ENCODE measurements at places on chromosomes 12 and 14. TPM values are rescaled to one million over a fixed set of nuclear protein-coding genes. Genes with fewer than 3 reads are reported as not detected.

DNA sequence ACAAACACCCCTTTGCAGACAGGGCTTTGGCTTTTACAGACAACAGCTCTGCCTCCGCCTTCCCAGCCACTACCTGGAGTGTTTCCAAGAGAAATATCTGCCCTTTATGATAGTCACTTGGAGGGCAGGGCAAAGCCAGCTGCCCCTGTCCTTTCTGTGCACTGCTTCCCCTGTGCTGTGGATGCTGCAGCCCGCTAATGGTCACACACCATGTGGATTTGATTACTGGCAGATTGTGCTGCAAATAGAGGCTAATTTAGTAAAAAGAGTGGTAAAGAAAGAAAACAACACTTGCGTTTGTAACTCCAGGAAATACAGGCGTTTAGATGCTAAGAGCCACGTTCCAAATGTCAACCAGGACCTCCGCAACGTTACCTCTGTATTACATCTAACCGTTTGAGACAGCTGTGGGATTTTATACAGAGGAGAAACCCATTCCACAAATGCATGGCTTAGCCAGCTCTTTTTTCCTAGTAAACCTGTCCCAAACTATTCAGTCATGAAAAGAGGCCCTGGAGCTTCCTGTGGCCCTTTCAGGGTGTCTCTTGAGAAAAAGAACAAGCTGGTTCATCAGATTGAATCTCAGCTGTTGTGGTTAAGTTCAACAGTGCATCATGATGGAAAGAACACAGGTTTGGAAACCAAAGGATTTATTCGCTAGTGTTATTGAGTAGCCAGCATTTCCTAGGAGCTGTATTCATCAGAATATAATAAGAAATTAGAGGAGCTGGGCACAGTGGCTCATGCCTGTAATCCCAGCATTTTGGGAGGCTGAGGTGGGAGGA lies 30.1 kb upstream of the PWP1 start:
- DNase-seq = no peak
- H3K36me3 ChIP-seq = no peaks in the 10 kb centered on the region
- no peak overlapping the region for H3K4me3 ChIP-seq

CLEC2A gene
- total RNA-seq = not detected

- H3K27ac ChIP-seq = peak overlapping the region; percentile 89
- peak; percentile 61 for DNase-seq
- H3K27me3 ChIP-seq = no peaks in the 10 kb centered on the region
- peaks cover 37% of the 10 kb centered on the region for H3K4me1 ChIP-seq
These were observed 55.9 kb upstream of the SRSF5 start for GRCh38 chr14:69711065-69711464.

DNA sequence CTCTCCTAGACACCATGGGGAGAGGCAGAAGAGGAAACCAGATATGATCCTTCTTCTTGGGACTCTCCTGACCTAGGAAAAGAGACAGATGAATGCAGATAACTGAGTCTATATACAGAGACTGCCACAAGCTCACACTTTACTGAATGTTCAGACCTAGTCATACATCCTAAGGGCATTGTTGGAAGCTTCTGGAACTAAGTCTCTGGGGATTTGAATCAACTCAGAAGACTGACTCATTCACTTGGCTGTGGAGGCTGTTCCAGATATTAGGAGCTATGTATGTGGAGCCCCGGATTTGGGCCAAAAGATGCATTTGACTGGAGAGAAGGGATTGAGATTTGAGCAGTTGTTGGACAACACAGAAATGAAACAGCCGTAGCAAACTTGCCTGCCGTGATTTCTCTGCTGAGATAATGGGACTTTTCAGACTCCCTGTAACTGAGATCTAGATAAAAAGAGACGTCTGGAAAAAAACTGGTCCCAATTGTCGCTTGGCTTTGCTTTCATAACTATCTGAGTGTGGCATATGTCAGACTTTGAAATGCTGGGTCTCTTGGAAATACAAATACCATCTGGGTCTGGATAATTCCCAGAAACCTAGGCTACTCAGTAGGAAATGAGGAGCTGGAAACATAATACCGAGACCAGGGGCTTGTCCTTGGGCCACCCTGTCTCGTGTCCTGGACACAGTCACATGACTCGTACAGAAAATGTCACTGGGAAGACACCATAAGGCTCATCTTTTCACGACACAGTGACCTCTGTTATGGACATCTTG lies 396.8 kb downstream of the NUAK1 start:
- H3K36me3 ChIP-seq = no peaks in the 10 kb centered on the region
- H3K27ac ChIP-seq = no peak overlapping the region
- H3K27me3 ChIP-seq = no peaks in the 10 kb centered on the region
- DNase-seq = peak; percentile 95

GRCh38 chr12:118982302-118982701 lies 961 bp downstream of the SRRM4 start:
- H3K4me1 ChIP-seq = peaks cover 5% of the 10 kb centered on the region
- no peak for DNase-seq
- peaks cover 66% of the 10 kb centered on the region for H3K27me3 ChIP-seq
- H3K36me3 ChIP-seq = no peaks in the 10 kb centered on the region
- H3K4me3 ChIP-seq = no peak overlapping the region
- H3K27ac ChIP-seq = no peak overlapping the region

- peaks cover 3% of the 10 kb centered on the region for H3K4me1 ChIP-seq
- H3K27ac ChIP-seq = no peak overlapping the region
- H3K36me3 ChIP-seq = peaks cover 23% of the 10 kb centered on the region
- no peak for DNase-seq
- H3K4me3 ChIP-seq = no peak overlapping the region
- H3K27me3 ChIP-seq = no peaks in the 10 kb centered on the region
These were observed 1.6 kb downstream of the FICD start for GRCh38 chr12:108516511-108517275.

GRCh38 chr14:98035396-98035795 lies 1236.6 kb downstream of the BCL11B start:
- H3K36me3 ChIP-seq = no peaks in the 10 kb centered on the region
- no peaks in the 10 kb centered on the region for H3K4me1 ChIP-seq
- H3K4me3 ChIP-seq = no peak overlapping the region
- DNase-seq = no peak

SERPINA3 gene
- not detected for total RNA-seq
